Activated CD4-positive, alpha-beta T cell treated with anti-CD3 and anti-CD28 coated beads for 24 hours (primary cell): ENCODE measurements at places on chromosomes 6 and 20.
A peak's percentile ranks its signal among the peaks of the same experiment; 100 is the strongest.

GRCh38 chr20:32647606-32648005 is 26.1 kb downstream of the C20orf203 start:
- DNase-seq, result no peak

- no peak for DNase-seq
Observed at GRCh38 chr6:132246632-132247270, 154.5 kb downstream of the MOXD1 start.

DNA sequence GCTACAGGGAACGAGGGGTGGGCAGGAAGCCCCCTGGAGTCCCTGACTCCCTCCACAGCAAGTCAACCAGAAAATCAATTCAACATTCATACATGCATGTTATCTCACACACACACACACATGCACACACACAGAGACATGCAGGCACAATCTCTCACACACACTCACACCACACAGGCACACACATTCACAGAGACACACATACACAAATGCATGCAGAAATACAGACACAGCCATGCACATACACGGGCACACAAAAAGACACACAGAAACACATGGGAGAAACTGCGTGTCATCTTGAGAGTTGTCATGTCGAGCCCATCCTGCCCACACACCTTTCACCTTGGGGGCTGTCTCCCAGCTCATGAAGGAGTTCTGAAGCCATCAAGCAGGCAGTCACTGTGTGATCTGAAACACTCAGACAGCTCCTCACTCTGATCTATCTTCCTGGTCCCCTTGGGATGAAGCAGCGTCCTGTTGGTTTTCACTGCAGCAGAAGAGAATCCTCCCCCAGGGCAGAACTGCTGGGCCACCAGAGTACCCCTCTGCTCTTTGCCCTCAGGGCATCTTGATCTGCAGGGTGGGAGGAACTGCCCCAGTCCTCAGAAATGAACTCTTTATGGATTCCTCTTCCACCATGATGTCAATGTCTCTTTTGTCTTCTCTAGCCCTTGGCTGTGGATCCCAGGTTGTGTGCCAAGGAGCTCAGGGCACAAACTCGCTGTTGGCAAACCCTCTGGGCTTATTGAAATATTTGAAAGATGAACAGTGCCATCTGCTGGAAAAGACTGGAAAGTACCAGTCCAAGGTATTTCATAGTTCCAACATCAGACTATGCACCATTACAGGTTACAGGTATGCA is 8.8 kb downstream of the RAET1L start:
- no peak for DNase-seq

DNA sequence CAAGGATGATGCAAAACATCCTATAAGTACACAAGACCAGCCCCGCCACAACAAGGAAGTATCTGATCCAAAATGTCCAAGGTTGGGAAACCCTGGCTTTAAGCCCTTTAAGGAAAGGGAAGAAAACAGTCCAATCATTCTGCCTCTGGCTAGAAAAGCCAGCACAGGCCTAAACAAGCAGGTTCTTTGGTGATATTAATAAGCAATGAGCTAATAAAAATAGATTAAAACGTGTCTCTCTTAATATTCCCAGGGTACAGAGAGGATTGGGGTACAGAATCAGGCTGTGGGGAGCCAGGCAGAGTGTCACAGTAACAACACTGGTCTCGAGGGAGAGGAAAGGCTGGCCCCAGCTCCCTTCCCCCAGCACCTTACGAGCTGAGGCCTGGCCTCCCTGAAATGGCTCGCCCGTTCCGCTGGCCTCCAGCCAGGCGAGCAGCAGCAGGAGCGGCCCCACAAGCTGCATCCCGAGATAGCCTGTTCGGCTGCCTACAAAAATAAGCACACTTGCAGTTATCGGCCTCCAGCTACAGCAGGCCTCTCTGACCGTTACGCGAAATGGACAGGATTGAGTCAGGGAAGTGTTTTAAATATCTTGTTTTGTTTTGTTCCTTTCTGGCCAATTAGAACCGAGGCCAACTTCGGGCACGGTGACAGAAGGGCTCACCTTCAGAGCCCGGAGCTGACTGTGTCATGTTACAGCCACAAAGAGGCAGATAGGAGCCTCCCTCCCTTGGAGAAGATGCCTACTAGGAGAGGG is 4.0 kb upstream of the ZMYND8 start:
- DNase-seq, result no peak

- DNase-seq, result no peak
Observed at GRCh38 chr6:143911028-143911427, 46.8 kb downstream of the ZC2HC1B start.

DNA sequence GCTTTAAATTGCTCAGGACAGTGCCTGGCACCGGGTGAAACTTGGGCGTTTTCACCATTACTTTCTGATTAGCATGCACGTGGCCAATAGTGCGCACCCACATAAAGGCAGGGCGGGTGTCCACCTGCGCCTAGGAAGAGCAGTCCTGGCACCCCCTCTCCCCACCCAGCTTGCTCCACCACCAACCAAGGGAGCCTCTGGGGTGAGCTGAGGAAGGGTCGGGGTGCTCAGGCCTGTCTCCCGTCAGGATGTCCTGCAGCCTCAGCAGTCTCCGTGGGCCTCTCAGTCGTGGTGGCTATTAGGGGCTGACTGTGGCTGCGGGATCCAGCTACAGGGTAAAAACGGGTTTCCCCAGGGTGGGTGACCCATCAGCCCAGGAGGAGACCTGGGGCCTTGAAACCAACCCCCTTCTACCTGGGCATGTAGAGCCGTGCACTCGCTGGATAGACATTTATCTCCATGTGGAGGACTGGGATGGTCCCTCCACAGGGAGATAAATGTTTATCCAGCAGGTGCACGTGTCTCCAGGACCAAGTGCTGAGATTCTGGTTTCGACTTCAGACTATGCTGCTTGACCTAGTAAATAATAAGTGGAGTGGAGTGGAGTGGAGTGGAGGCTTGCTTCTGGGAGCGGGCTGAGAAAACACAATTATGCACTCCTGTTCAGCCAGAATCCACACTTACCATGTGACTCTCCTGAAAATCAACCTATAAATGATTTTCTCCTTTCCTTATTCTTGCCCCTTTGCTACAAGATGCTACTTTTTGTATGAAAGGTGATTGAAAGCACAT is 91.1 kb downstream of the ZDHHC14 start:
- DNase-seq, result no peak

DNA sequence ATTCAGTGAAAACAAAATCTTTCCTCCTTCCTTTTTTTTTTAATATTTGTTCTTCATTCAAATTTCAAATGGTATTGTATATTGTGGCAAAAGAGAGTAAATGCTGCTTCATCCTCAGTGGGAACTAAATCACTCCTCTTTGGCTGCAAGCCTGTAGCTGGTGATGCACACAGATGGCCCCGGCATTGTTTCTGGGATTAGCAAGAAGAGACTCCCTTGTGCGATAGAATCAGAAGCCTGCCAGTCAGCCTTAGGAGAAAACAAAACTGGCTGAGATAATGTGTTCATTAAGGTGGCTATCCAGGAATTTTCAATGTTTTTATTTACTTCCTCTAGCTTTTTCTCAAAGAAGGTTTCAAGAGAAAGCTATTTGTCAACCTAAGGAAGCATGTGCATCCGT is 20.7 kb upstream of the ELOVL2 start:
- no peak for DNase-seq

GRCh38 chr20:9160757-9161156 is 91.9 kb downstream of the PLCB4 start:
- DNase-seq, result no peak

DNA sequence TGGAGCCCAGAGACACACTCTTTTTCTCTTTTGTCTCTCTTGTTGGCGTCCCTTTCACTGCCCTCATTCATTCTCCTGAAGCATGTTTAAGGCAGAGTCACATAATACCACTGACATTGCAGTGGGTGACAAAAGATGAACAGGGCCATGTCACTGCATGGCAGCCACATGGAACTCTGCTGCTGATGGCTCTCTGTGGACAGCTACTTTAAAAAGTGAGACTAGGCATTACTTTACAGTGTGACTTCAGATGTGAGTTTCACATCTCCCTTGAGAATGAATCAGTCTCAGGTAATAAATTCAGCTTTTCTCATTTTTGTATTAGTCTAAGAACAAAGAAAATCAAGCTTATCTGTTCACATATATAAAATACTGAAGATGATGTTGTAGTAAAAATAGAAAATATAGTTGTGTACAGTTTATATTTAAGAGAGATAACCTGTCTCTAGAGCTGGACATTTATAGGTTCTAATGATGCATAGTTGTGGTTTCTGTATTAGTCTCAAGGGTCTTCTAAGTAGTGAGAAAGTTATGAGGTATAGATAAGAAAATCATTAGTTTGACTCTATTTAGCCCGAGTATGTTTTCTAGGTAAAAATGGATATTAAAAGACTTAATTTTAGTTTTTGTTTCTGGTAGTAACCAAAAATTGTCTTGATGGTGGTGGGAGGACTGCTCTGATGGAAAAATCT is 6.1 kb downstream of the MRS2 start:
- DNase-seq, result no peak

- DNase-seq, result peak; percentile 62
Observed at GRCh38 chr6:111874025-111874415, 768 bp upstream of the FYN start.

GRCh38 chr6:133410638-133411435 is 169.7 kb downstream of the EYA4 start:
- no peak for DNase-seq

DNA sequence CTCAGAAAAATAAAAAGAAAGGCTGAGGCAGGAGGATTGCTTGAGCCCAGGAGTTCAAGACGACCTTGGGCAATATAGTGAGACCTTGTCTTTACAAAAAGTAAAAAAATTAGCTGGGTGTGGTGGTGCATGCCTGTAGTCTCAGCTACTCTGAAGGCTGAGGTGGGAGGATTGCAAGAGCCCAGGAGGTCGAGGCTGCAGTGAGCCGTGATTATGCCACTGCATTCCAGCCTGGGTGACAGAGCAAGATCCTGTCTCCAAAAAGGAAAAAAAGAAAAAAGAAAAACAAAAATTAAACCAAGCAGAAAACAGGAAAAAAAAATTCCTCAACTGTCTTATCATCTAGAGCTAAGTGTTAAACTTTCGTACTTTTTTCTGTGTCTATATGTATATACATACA is 12.4 kb upstream of the SRSF3 start:
- no peak for DNase-seq

GRCh38 chr6:147869201-147869600 is 360.7 kb downstream of the SAMD5 start:
- no peak for DNase-seq

- DNase-seq, result no peak
Observed at GRCh38 chr6:138988469-138988834, 399 bp upstream of the REPS1 start.

- DNase-seq, result peak; percentile 40
Observed at GRCh38 chr6:45922728-45923351, 92.8 kb downstream of the CLIC5 start.

GRCh38 chr6:123677897-123678296 is 41.1 kb upstream of the TRDN start:
- DNase-seq, result no peak

DNA sequence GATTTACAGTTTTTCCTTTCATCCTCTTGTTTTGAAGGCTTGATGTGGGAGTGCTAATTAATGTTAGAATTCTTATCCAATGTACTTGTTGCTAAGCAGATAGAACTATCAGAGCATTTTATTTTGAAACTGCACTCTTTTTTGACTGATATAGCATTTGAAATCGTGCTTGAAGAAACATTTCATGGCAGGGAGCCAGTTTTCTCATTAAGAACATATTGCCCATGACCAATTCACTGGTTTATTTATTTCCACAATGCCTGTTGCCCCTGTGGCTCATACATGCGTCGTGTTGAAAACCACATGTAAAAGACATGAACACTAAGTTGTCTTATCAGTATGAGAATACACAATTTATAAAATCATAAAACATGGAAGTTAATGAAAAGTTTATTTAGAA is 479.7 kb upstream of the FLRT3 start:
- DNase-seq, result no peak

GRCh38 chr6:43702534-43703440 is 15.2 kb upstream of the MRPS18A start:
- DNase-seq, result no peak

DNA sequence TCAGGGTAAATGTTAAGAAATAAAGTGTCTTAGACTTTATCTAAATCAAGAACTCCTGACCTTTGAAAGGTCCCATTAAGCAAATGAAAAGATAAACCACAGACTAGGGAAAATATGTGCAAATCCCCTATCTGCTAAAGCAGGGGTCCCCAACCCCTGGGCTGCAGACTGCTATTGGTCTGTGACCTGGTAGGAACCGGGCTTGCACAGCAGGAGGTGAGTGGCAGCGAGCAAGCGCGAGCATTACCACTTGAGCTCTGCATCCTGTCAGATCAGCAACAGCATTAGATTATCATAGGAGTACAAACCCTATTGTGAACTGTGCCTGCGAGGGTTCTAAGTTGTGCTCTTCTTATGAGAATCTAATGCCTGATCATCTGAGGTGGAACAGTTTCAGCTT is 42.4 kb downstream of the LCA5 start:
- DNase-seq, result no peak

- peak; percentile 7 for DNase-seq
Observed at GRCh38 chr6:31702405-31702818, 712 bp downstream of the ABHD16A start.

DNA sequence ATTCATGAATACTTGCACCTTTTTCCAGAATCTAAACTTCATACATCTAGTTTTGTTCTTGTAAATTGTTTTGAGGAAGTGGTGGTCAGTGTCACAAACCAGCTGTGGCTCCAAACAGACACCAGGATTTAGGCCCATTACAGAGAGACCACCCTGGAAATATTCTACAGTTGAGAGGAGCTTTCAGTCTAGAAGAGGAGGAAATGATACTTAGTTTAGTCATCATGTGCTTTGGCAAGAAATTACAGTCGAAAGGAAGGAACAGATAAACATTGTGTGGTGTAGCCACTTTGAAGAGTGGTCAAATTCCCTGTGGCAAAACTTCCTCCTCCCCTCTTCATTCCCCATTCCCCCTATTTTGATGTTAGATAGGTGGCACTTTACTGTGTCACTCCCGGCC is 15.7 kb downstream of the DCBLD1 start:
- DNase-seq, result no peak

DNA sequence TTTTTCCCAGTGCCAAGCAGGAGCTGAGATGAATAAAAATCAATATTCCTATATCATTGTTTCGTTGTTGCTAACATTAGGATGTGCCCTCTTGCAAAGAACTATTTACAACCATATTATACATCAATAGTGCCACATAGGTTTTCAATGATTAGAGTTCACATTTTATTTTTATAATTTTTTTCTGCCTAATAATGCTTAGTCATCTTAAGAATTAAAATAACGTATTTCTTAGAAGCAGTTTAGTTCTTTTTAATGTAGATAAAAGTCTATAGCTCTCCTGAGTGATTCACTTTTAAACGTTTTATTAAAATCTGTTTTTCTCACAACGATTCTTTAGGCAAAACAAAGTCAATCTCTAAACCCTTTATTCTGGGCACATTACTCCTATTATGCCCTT is 71.6 kb downstream of the CHD6 start:
- no peak for DNase-seq
